ENCODE measurements at places on chromosomes 1 and 21.

- DNase-seq = no peak
Observed at GRCh38 chr1:234186037-234186688, 187.1 kb upstream of the COA6 start.

GRCh38 chr1:172883844-172884243, 166.9 kb downstream of the TNFSF18 start:
- DNase-seq = no peak

- DNase-seq = no peak
Observed at GRCh38 chr1:236320671-236321070, 38.9 kb upstream of the ERO1B start.

- no peak for DNase-seq
Observed at GRCh38 chr1:116726872-116727820, 27.1 kb upstream of the CD2 start.

DNA sequence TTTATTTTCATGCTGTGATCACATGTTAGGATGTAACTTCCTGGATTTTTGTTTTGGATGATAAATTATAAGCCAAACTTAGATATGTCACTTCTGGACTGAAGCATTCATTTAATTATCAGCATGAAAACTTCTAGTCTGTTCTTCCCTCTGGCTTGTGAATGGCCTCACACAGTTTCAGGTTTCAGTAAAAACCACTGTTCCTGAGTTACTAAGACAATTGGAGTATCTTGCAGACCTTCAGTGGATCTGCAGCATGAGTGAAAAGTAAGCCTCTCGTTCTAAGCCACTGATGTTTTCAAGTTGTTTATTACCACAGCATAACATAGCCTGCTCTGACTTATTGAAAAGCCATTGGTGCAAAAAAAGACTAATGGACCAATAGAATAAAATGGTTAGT, 55.3 kb upstream of the RGS21 start:
- DNase-seq = no peak

GRCh38 chr1:27689423-27690173, 17.6 kb upstream of the IFI6 start:
- no peak for DNase-seq

- no peak for DNase-seq
Observed at GRCh38 chr1:65896721-65897120, 104.0 kb downstream of the PDE4B start.

- DNase-seq = no peak
Observed at GRCh38 chr1:183272390-183272848, 86.4 kb downstream of the LAMC2 start.

DNA sequence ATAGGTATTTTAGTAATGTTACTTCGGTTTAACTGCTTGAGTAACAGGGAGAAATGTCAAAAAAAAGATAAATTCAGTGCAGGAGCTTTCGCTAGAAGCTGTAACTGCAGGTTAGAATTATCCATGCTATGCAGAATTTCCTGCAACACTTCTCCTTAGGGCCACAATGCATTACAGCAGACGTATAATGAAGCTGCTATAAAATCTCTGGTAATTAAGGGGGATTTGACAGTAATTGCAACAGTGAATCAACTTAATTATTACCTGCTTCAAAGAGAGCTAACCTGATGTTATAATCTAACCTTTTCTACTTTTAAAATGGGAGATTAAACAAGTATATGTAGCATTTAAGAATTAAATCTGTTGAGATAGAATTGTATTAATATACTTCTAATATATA, 92.6 kb downstream of the ATG4C start:
- DNase-seq = no peak

- peak; percentile 82 for DNase-seq
Observed at GRCh38 chr1:20212685-20213331, 26.5 kb upstream of the PLA2G2C start.

DNA sequence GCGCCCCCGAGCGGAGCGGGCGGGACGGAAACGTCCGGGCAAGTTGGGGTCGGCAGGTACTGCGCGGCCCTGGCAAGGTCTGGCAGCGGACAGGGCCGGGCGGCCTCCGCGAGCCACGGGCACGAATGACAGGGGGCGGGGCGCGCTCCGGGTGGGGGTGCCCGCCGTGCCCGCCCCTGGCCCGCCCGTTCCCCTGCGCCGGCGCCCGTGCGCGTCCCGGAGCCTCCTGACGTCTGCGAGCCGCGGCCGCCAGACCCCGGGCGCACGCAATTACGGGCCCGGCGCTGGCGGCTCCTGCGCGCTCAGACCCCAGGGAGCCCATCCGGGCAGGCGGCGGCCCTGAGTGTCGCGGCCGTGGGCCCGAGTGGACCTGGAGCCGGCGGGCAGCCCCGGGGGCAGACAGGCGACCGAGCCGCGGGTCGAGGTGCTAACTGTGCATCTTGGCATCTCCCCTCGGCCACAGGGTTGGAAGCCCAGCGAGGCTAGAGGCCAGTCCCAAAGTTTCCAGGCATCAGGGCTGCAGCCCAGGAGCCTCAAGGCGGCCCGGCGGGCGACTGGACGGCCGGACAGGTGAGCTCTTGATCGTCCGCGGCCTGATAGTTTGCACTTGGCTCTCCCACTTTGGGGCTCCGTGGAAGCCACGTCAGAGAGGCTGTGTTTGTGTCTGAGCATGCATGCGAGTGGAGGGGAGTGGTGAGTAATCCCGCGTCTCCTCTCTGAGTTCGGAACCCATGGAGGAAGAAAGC, 918 bp downstream of the MIB2 start:
- DNase-seq = peak; percentile 26

DNA sequence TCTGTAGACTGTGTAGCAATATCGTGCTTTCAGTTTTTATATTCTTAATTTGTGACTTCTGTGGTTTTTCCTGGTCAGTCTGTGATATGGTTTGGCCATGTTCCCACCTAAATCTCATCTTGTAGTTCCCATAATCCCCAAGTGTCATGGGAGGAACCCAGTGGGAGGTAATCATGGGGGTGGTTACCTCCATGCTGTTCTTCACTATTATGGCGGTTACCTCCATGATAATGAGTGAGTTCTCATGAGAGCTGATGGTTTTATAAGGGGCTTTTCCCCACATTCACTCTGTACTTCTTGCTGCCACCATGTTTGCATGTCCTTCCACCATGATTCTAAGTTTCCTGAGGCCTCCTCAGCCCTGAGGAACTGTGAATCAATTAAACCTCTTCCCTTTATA, 169.8 kb downstream of the LEPR start:
- no peak for DNase-seq

- DNase-seq = no peak
Observed at GRCh38 chr21:40813918-40814317, 33.0 kb downstream of the DSCAM start.

GRCh38 chr21:42559326-42559725, 45.7 kb downstream of the SLC37A1 start:
- DNase-seq = no peak

DNA sequence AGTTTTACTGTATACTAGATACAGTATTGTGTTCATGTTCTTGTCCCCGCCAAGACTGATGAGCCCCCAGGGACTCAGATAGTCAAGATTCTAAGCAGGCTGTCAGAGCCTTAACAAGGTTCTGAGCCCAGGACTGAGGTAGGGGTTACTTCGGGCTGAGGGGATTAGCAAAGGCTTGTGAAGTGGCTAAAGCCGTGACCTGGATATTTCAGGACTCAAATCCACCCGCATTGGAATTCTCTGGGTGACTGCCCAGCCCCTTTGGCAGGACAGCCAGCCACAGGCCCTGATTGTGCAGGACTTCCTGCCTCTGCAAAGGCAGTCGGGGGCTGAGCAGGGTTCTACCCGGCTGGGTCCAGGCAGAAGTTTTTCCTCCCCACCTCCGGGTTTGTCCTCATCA, at the start of gene PLA2G5:
Gene PLA2G5 (plus strand): TSS at position 321 of the 400 bp plus-strand sequence. CDS start 14,637 bp downstream, outside the sequence.
- DNase-seq = no peak

DNA sequence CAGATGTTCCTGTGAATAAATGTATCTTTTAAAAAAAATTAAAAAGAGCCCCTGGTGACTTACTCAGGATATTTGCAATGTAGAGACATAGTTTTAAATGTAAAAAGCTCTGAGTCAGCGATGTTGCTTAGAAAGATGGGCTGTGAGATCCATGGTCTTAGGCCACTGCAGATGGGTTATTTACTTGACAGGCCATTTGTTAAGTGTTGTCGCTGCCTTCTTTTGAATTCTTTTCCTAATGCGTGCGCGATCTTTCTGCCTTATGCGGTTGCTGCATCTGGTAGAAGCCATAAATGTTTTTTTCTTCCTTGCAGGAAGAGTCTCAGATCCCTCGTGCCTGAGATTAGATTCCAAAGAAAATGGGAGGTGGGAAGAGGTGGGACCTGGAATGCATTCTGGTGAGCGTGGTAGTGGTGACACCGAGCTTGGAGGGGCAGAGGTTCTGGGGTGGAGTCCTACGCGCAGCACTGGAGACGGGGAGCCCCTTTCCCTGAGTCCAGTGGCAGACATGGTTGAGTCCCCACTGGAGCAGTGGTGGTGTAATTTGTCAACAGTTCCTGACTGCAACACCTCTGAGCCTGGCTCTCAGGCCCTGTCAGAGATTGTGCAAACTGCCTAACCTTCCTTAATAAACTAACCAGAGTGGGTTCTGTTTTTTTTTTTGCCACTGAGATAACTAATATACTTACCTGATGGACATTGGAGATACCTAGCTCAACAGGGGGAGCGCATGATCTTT, 197.2 kb downstream of the HHAT start:
- no peak for DNase-seq

- no peak for DNase-seq
Observed at GRCh38 chr1:111227851-111228747, 586 bp downstream of the CHI3L2 start.

DNA sequence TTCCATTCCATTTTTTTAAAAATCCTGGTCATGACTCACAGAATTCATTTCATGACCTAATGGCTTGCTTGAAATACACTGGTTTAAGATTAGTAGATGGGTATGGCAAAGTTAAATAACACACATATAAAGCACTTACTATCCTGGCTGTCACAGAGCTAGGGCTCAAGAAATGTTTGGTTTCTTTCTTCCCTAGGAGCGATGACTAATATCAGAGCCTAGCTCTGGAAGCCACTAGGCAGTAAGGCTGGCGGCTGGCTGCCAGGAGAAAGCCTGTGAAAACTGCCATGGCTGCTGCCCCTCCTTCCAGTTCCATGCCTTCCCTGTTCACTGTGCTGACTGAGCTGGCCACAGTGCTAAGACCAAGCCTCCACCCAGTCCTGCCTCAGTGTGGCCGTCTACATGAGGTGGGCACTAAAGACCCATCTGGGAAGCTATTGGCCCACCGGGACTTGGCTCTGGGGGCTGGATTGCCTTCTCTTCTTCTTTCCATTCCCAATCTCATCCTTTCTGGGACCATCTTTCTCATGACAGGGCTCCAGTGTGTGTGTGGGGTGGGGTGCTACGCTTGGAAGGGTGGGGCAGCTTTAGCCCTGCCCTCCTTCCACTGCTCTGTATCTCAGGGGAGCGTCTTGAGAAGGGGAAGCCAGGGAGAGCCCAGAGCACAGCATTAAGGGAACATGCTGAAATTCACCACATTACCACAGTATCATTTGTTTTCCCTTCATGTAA, 10.8 kb upstream of the ASCL5 start:
- DNase-seq = no peak

Measured in NCI-H345 (cell line).